T-cell (primary cell): ENCODE measurements at places on chromosomes 1 and 21.

DNA sequence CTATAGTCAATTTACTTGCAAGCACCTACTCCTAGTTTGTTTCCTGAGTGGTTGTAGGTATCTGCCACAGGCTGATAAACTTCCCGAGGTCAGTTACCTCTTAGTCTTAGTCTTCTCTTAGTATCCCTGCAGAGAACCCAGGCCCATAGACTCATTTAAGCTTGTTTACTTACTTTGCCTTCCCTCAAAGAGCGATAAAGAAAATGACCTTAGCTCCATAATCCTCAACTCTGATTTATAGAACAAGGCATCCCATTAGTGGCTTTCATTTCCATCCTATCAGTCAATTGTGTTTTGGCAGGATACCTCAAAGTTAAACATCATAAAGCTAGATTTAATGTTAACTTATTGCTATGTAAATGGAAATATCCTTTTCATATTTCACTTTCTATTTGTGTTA is 119.7 kb downstream of the UCHL5 start:
- H3K27me3 ChIP-seq: no peaks in the 10 kb centered on the region
- H3K27ac ChIP-seq: no peak overlapping the region
- H3K4me1 ChIP-seq: no peaks in the 10 kb centered on the region
- no peak for DNase-seq
- no peak overlapping the region for H3K4me3 ChIP-seq

DNA sequence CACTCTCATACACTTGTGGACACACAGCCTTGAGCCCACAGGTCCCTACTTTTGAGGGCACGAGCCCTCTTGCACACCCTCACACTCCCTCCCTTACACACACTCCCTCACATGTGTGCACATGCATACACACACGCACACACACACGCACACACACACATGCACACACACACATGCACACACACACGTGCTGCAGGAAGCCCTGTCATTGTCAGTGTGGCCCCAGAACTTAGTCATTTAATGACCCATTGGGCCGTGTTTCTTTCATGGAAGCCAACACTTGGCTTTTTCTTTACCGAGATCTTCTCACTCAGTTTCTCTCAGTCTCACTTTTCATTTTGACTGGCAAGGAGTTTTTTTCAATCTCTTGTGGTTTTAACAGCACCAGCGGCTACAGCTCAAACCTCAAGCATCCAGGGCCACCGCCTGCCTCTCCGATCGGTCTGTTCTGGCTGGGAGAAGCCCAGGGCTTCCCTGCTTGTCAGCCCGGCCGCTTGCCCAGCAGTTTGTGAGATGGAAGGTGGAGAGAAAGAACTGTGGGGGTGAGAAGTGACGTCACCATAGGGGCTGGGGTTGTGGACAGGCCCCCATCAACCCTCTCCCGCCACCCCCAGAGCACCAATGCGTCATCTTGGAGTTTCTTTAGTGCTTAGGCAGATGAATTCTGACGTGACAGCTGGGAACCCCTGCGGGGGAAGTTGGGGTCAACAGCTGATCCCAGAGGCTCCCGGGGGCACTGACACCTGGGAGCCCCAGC is 15.8 kb upstream of the TNFRSF8 start:
- peaks cover 34% of the 10 kb centered on the region for H3K4me1 ChIP-seq
- peaks cover 27% of the 10 kb centered on the region for H3K27me3 ChIP-seq
- no peak overlapping the region for H3K27ac ChIP-seq
- H3K36me3 ChIP-seq: no peaks in the 10 kb centered on the region
- peak overlapping the region; percentile 27 for H3K4me3 ChIP-seq

GRCh38 chr1:184622136-184622823 is 132.4 kb downstream of the EDEM3 start:
- H3K27me3 ChIP-seq: peaks cover 6% of the 10 kb centered on the region
- H3K36me3 ChIP-seq: peaks cover 2% of the 10 kb centered on the region
- DNase-seq: no peak
- H3K27ac ChIP-seq: no peak overlapping the region

- H3K4me3 ChIP-seq: no peak overlapping the region
- no peak overlapping the region for H3K27ac ChIP-seq
- H3K4me1 ChIP-seq: no peaks in the 10 kb centered on the region
- no peaks in the 10 kb centered on the region for H3K27me3 ChIP-seq
- DNase-seq: no peak
- no peaks in the 10 kb centered on the region for H3K36me3 ChIP-seq
Measured at GRCh38 chr1:178142806-178143205, 48.9 kb downstream of the RASAL2 start.

DNA sequence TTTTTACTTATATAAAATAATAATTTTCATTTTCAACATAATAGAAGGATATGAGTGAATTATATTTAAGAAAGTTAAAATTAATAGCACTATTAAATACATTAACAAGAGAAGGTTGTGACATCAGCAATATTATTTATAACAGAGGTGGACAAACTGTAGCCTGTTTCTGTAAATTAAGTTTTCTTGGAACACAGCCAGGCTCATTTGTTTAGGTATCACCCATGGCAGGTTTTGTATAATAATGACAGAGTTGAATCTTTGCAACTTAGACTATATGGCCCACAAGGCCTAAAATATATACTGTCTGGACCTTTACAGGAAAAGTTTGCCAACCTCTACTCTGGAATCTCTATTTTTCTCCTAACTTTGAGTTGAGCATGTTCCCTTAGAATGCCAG is 42.8 kb upstream of the CACYBP start:
- no peak for DNase-seq
- no peak overlapping the region for H3K4me3 ChIP-seq
- H3K36me3 ChIP-seq: peaks cover 4% of the 10 kb centered on the region
- H3K27ac ChIP-seq: no peak overlapping the region
- H3K27me3 ChIP-seq: no peaks in the 10 kb centered on the region
- peaks cover 4% of the 10 kb centered on the region for H3K4me1 ChIP-seq

GRCh38 chr1:60657926-60658325 is 424.4 kb upstream of the NFIA start:
- no peaks in the 10 kb centered on the region for H3K4me1 ChIP-seq
- H3K4me3 ChIP-seq: no peak overlapping the region
- no peak for DNase-seq

DNA sequence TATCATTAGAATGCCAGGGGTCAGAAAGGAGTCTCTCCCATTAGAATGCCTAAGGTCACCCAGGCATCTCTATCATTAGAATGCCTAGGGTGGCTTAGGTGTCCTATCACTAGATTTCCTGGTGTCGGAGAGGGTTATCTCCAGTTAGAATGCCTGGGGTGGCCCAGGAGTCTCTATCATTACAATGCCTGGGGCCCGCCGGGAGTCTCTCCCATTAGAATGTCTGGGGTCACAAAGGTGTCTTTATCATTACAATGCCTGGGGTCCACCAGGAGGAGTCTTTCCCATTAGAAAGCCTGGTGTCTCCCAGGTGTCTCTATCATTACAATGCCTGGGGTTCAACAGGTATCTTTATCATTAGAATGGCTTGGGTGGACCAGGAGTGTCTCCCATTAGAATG is 56.2 kb downstream of the RNF187 start:
- no peaks in the 10 kb centered on the region for H3K27me3 ChIP-seq
- H3K27ac ChIP-seq: no peak overlapping the region

DNA sequence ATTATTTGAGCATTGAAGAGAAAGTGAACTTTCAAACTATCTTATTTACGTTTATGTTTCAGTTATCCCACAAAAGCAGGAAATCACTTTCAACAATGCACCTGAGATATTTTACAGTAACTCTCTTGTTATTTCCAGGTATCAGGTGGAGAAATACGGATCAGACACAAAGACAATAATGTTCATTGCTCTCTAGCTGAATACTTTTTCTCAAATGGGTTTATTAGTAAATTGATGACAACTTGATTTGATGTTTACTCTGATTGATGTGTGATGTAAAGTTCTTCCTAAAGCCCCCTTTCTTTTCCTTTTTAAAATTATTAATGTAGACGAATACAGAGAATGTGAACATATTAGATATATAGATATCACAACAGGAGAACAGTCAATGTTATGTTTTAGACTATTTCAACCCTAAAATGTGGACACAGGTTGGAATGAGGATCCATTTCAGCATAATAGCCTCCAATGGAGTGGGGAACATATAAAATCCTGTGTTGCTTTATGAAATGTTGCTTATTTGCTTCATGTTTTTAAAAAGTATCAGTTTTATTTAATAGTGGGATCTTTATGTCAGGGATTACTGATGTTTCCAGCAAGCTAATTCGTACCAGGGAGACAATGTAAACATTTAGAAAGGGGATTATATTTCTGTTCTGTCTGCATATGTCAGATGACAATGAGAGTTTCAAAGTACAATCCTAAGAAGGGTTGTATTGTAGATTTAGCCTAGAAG is 1522.3 kb upstream of the TPTE start:
- H3K27me3 ChIP-seq: peaks cover 5% of the 10 kb centered on the region
- H3K4me1 ChIP-seq: no peaks in the 10 kb centered on the region
- DNase-seq: no peak
- no peaks in the 10 kb centered on the region for H3K36me3 ChIP-seq
- H3K27ac ChIP-seq: no peak overlapping the region
- H3K4me3 ChIP-seq: no peak overlapping the region

GRCh38 chr1:82950606-82951200 is 1048.2 kb downstream of the TTLL7 start:
- no peak for DNase-seq
- no peak overlapping the region for H3K27ac ChIP-seq
- no peaks in the 10 kb centered on the region for H3K36me3 ChIP-seq
- H3K4me1 ChIP-seq: no peaks in the 10 kb centered on the region
- H3K4me3 ChIP-seq: no peak overlapping the region

GRCh38 chr1:10920063-10920626 is 92.3 kb upstream of the TARDBP start:
- peaks cover 24% of the 10 kb centered on the region for H3K4me1 ChIP-seq
- H3K4me3 ChIP-seq: no peak overlapping the region
- DNase-seq: no peak

GRCh38 chr1:151165281-151165737 is 393 bp downstream of the LYSMD1 start:
- peaks cover 17% of the 10 kb centered on the region for H3K4me1 ChIP-seq
- no peak for DNase-seq

DNA sequence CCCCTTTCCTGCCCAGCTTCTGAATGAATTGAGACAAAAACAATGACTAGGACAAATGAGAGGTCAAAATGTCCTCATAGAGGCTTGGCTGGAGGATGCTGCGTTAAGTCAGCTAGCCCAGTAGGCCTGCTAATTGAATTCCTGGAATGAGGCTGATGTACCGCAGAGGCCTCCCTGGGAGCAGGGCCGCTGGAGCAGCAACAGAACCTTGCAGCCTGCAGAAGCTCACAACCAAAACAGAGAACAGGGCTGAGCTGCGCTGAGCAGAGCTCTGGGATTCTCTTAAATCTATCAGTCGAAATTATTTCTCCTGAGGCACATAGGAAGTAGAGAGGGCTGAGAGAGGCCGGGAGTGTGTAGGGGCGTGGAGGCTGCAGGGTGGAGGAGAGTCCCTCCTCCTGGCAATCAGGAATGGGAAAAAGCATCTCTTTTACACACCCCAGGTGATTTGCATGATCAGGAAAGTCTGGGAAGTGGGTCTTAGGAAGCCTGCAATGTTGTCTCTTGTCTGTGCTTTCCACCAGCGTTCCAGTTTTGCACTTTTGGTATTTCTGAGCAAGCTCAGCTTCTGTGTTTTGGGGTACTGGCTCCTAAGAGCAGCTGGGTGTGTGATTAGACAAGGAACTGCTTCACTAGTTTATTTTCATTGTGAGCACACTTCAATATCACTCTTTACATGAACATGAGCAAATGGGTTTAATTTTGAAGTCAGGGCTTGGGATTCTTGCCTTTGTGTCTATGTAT is 66.5 kb downstream of the RYR2 start:
- no peak for DNase-seq
- no peaks in the 10 kb centered on the region for H3K36me3 ChIP-seq
- no peaks in the 10 kb centered on the region for H3K4me1 ChIP-seq
- peaks cover 11% of the 10 kb centered on the region for H3K27me3 ChIP-seq

DNA sequence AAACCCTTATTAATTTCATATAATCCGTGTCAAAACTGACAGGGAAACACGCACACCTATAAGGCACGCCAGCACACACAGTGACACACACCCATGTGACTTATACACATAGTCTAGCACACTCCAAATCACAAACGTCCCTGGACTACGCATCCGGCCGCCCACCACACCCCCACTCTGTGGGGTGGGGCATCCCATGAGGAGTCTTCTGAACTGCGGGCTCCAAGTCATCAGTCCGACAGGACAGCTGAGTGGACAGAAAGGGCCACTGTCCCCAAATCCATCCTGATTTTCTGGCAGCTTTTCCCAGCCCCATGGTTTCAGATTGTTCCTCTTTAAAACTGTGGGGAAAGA is 829 bp downstream of the PEA15 start:
- peak overlapping the region; percentile 98 for H3K4me3 ChIP-seq
- H3K36me3 ChIP-seq: peaks cover 3% of the 10 kb centered on the region
- H3K4me1 ChIP-seq: peaks cover 2% of the 10 kb centered on the region
- no peaks in the 10 kb centered on the region for H3K27me3 ChIP-seq
- peak overlapping the region; percentile 81 for H3K27ac ChIP-seq

DNA sequence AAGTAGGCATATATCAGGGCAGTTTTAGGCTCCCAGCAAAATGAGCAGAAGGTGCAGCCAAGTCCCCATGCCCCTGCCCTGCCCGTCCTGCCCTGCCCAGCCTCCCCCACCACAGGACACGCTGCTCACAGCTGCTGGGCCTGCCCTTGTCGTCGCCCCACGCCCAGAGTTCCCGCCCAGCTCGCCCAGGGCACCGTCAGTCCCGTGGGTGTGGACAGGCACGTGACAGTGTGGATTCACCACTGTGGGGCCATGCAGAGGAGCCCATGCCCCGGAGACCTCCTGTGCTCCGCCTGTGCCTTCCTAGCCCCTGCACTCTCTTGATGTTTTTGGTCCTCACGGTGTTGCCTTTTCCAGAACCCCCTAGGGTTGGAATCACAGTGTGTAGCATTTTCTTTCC is 7.0 kb downstream of the FAAP20 start:
- peaks cover 34% of the 10 kb centered on the region for H3K4me1 ChIP-seq
- DNase-seq: no peak
- H3K36me3 ChIP-seq: peaks cover 5% of the 10 kb centered on the region
- no peak overlapping the region for H3K27ac ChIP-seq

DNA sequence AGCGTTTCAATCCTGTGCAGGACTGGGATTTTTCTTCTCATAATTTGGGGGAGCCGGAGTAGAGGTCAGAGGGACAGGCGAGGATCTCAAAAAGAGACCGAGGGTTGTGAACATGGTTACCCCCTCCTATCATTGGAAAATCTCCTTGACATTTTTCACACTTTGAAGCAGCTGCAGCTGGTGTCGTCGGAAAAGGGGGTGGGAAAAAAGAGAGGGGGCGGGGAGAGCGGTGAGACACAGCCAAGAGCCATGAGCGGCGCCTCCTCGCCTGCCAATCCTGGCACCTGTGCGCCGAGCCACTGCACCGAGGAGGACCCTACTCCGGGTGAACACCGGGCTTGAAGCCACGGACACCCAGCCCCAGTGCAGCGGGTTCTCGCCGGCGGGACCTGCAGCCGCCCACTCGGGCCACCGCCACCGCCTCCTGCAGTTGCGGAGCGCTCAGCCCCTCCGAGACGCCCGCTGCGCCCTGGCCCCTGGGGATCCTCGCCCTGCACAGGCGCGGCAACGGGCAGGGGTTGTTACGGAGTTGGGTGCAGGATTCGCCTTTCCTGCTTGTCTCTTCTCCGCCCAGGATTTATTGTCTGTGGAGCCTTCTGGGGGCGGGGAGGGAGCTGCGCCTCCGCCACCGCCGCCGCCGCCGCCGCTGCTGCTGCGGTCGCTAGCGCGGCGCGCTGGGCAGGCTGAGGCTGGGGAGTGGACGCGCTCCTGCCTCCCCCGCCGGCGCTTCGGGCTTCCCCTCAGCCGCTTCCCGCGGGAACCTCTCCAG is at the start of gene LRRC7:
LRRC7 (plus strand) TSS at position 271 of the 769 bp plus-strand sequence. CDS start 718 bp downstream, outside the sequence.
- no peaks in the 10 kb centered on the region for H3K36me3 ChIP-seq
- no peaks in the 10 kb centered on the region for H3K4me1 ChIP-seq
- no peak for DNase-seq
- H3K27ac ChIP-seq: no peak within 1 kb of the TSS
- H3K4me3 ChIP-seq: peak within 1 kb of the TSS; percentile 69

GRCh38 chr1:44086692-44087474 is 31.7 kb upstream of the KLF17 start:
- H3K36me3 ChIP-seq: no peaks in the 10 kb centered on the region
- H3K4me1 ChIP-seq: no peaks in the 10 kb centered on the region
- no peak overlapping the region for H3K4me3 ChIP-seq
- DNase-seq: no peak
- no peak overlapping the region for H3K27ac ChIP-seq
